Gastroesophageal sphincter (tissue), 4 donors: ENCODE measurements at places on chromosomes 3 and 15. TPM values are rescaled to one million over a fixed set of nuclear protein-coding genes. Genes with fewer than 3 reads are reported as not detected.

DNA sequence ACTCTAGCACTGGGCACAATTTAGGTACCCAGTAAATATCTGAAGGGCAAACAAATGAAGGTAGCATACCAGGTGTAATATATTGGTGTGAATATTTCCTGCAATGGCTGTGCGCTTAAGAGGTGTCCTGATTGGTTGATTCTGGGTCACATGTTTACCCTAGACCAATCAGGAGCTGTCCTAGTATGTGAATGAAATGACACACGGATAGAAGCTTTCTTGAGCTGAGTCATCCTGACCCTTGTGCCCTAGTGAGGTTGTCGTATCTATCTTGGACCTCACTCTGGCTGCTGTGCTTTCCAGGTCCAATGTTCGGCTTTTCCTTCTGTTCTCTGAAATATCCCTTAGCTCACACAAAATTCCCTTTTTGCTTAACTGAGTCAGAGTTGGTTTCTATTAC is 58.1 kb upstream of the FOXP1 start:
- ATAC-seq = no peak

ROBO1 gene
- total RNA-seq = 15.3 TPM

DNA sequence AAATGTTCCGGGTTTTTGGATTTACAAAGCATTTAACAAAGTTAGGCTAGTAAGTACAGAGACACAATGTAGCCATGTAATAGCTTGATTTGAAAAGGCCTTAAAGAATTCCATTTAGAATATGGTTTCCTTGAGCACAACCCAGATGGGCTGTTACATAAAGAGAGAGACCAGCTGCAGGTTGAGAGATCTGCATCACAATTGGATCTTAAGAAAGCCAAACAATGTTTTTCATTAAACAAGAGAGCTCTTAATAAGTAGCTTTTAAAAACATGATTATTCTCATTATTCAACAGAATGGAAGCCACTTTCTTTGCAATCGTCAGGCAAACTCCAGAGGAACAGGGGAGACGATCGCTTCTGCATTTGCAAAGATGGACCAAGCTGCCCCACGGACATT is 300.3 kb downstream of the OCA2 start:
- no peak for ATAC-seq

DNA sequence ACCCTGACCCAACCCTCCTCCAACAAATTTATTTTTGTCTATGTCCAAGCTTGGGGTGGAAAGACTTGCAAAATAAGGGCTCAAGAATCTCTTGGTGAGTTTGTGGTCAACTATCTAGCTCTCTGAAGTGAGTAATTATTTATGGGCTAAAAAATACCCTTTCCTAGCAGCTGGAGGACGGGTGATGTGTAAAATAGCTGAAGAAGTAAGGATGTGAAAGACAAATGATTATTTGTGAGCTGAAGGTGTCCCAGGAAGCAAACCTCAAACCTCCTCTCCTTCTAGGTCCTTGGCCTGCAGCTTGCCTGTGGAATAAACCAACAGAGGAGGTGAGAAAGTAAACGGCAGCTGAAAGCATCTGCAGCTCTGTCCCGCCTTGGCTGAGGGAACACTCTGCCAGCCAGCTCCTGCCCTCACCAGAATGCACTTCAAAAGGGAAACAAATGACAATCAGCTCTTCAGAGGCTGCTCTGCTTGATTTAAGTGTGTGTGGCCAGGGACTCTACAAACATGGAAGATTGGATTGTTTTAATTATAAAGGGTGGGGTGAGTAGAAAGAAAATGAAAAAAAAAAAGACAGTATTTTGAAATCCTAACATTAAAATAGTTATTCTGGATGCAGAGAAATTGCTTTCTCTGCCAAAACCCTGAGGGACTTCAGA is 60.3 kb downstream of the TM4SF4 start:
- ATAC-seq = no peak

GRCh38 chr3:189304465-189305351 is 132.9 kb downstream of the TPRG1 start:
- ATAC-seq = peak; percentile 39

DNA sequence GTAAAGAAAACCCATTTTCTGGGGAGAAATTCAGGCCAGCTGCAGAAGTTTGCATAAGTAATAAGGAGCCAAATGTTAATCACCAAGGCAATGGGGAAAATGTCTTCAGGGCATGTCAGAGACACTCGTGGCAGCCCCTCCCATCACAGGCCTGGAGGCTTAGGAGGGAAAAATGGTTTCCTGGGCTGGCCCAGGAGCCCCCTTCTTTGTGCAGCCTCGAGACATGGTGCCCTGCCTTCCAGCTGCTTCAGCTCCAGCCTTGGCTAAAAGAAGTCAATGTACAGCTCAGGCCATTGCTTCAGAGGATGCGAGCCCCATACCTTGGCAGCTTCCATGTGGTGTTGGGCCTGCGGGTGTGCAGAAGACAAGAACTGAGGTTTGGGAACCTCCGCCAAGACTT is 20.6 kb upstream of the TRIM59 start:
- ATAC-seq = no peak

DNA sequence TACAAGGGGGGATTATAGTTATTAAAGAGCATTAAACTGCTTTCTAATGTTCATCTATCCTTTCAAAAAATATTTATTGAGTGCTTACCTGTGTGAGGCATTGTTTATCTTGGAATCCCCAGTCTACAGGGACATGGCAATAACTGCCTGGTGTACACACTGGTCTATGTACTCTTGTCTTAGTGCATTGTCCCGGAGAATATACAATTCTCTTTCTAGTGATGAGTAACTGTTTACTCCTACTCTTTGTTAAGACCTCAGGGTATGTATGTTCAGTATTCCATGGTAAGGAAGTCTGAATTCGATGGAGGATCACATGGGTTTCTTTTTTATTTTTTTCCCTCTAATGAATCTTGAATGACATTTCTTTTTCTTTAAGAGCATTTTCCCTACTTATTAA is 772.4 kb upstream of the NR2F2 start:
- ATAC-seq = no peak

DNA sequence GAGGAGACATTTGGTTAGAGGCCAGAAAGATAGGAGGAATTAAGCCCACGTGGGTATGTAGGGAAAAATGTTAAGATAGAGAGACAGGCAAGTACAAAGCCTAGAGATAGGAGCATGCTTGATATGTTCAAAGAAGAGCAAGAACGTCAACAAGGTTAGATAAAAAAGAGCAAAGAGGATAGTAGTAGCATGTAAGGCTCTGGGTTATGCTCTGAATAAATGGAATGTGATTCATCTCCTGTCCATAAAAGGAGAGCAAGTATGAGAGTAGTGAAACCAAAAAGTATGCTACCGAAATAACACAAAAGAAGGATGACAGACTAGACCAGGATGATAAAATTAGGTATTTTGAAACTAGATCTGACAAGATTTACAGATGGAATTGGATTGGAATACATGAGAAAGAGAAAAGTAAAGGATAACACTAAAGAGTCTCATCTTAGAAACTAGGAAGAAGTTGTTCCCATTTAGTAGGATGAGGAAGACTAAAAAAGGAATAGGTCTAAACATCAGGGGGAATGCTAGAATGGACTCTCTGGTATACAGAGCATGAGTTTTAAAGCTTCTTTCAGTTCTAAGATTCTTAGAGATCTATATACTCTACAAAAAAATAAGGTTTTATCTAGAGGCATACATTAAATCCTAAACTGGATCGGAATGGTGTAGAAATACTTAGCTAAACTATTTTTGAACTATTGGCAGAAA is 59.1 kb downstream of the TRPM7 start:
- ATAC-seq = no peak

- no peak for ATAC-seq
These were observed 23.0 kb downstream of the ITGA11 start for GRCh38 chr15:68408971-68409370.

ZCWPW2 gene
- total RNA-seq = 0.99 TPM

RHOV gene
- not detected for total RNA-seq

DISP2 gene
- total RNA-seq = 0.07 TPM

DNA sequence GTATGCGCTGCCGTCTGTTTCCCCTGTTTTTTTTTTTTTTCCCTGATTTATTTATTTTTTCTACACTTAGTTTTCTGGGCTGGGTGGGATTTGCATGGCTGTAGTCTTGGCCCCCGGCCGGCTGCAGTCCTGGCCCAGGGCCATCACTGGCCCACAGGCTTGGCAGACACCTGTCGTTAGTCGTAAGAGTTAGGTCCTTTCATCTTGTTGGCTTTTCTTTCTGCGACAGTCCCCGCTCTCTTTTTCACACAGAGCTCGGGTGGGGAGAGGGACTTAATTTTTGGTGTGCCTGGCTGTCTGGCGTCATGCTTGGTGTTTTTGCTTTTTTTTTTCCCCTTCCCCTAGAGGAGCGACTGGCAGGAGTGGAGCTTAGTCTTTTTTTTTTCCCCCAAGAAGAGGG is 183.4 kb downstream of the KLF13 start:
- ATAC-seq = no peak

DNA sequence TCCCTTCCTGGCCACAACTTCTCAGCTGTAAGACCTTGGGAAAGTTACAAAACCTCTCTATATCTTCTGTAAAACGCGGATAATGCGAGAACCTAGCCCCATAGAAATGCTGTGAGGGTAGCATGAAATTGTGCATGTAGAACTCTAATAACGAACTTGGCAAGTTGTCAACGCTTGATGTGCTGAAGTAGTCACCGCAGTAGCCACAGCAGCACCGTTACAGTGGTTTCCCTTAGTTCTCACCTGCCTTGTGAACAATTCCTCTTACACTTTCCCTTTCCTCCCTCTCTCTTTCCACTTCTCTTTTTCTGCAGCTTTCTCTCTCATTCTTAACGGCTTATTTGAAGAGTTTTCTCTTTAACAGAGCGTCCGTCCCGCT is 447 bp upstream of the SHQ1 start:
- ATAC-seq = no peak

DNA sequence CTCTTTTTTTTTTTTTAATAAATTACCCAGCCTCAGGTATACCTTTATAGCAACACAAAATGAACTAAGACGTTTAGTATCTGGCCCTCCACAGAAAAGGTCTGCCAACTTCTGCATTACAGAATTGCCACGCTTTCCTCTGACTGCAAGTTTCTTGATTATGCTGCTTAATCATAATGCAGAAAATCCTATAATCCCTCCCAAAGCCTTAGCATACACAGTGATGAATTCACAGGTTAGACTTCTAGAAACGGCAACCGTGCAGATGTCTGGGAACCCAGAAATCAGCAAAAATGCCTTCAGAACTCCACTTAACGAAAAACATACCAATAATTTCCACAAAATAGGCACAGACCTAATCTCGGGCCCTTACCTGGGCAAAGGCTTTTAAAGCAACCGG is 144.7 kb upstream of the FRMD4B start:
- ATAC-seq = no peak

LHFPL4 gene
- 0.13 TPM for total RNA-seq

ANKRD34C gene
- not detected for total RNA-seq

DNA sequence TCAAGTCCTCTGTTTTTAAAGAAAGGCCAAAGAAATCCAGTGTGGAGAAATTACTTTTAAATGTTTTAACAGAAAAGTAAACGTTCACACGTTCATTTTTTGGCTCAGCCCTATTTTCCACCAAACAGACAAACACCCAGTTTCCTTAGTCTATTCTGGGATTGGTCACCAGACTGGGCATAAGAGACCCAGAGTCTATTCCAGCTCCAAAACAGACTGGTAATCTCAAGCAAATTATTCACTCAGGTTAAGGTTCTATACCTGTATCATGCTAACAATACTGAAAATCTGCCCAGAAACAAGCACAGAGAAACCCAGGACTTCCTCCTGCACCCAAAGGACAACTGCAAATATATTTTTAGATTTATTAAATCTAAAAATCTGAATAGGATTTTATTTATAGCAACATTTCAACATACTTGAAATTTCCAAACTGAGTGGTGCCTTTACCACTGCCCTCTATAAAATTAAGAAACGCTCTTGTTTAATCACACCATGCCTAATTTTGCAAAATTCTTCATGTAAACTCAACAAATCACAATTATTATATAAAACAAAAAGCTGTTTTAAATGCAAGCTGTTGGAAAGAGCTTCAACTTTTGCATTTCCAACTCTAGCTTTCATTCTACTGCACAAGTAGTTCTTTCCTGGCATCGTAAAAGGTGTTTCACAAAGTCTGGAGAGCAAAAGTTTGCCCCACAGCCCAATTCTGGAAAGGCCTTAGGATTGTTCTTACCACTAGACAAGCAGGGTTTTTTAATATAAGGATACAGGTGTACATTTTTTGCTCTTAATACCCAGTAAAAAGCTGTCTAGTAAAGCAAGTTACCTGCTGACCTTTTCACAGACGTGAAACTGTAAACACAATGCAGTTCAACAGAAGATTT is 18.7 kb downstream of the ZNF148 start:
- no peak for ATAC-seq

GRCh38 chr3:17755836-17756235 is 13.4 kb upstream of the TBC1D5 start:
- ATAC-seq = no peak

DNA sequence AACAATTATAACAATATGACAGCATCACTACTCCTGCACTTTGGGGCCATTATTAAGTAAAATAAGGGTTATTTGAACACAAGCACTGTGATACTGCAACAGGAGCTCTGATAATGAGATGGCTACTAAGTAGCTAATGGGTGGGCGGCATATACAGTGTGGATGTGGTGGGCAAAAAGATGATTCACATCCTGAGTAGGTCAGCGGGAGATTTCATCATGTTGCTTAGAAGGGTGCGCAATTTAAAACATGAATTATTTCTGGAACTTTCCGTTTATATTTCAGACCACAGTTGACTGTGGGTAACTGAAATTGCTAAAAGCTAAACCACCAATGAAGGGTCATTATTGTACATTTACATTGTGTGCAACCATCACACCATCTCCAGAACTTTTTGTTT is 42.3 kb downstream of the FBXO22 start:
- no peak for ATAC-seq

SLC51A gene
- not detected for total RNA-seq

GRCh38 chr3:19149368-19149767 is 1.1 kb downstream of the KCNH8 start:
- no peak for ATAC-seq

HERC2 gene
- total RNA-seq = 65.5 TPM

- ATAC-seq = no peak
These were observed 83.1 kb downstream of the CGGBP1 start for GRCh38 chr3:87975716-87976115.

DNA sequence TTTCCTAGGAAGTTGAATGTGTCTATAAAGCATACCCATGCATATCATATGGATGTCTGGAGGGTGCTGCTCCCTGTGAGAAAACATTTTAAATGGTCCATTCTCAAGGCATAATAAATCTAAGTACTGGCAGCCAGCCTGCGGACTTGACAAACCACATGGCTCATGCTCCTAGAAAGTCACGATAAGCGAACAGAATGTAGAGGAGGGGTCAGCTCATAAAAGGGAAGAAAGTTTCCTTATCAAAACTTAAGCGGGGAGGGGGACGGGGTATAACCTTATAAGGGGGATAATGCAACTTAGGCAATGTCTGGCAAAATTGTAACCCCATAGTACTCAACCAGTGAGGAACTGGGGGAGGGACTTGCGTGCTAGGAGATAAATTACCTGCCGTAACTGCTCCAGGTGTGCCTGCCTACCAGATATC is 159.8 kb upstream of the LMCD1 start:
- no peak for ATAC-seq

GRCh38 chr15:57306944-57307411 is 69.3 kb upstream of the CGNL1 start:
- ATAC-seq = no peak
